Activated CD4-positive, CD25-positive, alpha-beta regulatory T cell treated with anti-CD3 and anti-CD28 coated beads, Interleukin-2, amount 50 U/mL, for 24 hours (primary cell): ENCODE measurements at places on chromosomes 3 and 15.
A peak's percentile ranks its signal among the peaks of the same experiment; 100 is the strongest.

GRCh38 chr3:72488738-72489035 is 359.6 kb downstream of the SHQ1 start:
- no peak for ATAC-seq

DNA sequence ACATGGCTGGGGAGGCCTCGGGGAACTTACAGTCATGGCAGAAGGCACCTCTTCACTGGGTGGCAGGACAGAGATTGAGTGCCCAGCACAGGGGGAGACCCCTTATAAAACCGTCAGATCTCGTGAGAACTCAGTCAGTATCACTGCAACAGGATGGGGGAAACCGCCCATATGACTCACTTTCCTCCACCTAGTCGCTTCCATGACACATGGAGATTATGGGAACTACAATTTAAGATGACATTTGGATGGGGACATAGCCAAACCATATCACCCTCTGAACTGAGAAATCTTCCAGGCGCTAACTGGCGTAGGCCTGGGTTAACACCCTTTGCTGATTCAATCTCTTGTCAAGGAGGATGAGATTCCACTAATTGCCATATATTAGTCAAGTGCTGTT is 392.3 kb downstream of the FEZF2 start:
- no peak for ATAC-seq

DNA sequence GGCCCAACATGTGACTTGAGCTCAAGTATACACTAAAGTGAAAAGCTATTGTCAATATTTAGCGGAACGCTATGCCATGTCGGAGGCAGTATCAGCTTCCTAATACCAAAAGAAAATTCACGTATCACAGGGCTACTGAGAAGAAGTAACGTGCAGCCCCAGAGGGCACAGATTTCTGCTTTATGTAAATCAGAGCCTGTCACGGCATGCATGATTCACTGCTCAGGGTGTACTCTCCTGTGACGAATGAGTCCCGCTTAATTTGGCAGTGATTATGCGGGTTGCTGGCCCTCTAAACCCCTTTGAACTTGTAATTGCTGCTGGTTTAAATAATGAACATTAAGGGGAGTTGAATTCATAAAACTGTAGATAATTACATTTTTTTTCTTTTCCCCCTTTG is 85.3 kb downstream of the MEIS2 start:
- ATAC-seq, result no peak

GRCh38 chr3:97994328-97994945 is 22.2 kb upstream of the RIOX2 start:
- ATAC-seq, result no peak

DNA sequence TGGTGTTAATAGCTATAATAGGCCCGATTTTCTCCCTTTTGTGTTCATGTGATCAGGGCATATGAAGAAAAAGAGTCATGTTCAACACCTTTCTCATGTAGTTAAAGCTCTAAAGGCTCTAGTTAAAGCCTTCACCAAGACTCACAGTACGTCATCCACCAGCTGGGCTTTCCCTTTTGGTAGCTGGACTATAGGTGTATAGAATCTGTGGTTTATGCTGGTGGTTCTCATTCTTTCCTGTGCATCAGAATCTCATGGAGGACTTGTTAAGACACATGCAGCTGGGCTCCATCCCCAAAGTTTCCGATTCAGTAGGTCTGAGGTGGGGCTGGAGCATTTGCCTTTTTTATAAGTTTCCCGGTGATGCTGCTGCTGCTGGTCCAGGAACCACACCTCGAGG is 31.0 kb downstream of the CFAP91 start:
- no peak for ATAC-seq

- no peak for ATAC-seq
Measured at GRCh38 chr3:158685159-158685558, 12.7 kb upstream of the LXN start.

GRCh38 chr3:32460031-32460749 is 42.5 kb downstream of the CMTM6 start:
- peak; percentile 83 for ATAC-seq

- no peak for ATAC-seq
Measured at GRCh38 chr15:88083811-88084760, 172.5 kb downstream of the NTRK3 start.

GRCh38 chr15:34722439-34722836 is 32.4 kb downstream of the GJD2 start:
- no peak for ATAC-seq

DNA sequence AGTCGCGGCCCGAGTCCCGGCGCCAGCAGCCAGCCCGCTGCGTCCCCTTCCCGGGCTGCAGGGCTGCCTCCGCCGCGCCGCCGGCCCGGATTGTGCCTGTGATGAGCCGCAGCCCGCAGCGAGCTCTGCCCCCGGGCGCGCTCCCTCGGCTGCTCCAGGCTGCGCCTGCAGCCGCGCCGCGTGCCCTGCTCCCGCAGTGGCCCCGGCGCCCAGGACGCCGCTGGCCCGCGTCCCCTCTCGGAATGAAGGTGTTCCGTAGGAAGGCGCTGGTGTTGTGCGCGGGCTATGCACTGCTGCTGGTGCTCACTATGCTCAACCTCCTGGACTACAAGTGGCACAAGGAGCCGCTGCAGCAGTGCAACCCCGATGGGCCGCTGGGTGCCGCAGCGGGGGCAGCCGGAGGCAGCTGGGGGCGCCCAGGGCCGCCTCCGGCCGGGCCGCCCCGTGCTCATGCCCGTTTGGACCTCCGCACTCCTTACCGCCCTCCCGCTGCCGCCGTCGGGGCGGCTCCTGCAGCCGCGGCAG is 1.2 kb downstream of the CHST2 start:
- ATAC-seq, result peak; percentile 30

GRCh38 chr15:49064281-49064653 is 18.0 kb upstream of the SECISBP2L start:
- ATAC-seq, result no peak

DNA sequence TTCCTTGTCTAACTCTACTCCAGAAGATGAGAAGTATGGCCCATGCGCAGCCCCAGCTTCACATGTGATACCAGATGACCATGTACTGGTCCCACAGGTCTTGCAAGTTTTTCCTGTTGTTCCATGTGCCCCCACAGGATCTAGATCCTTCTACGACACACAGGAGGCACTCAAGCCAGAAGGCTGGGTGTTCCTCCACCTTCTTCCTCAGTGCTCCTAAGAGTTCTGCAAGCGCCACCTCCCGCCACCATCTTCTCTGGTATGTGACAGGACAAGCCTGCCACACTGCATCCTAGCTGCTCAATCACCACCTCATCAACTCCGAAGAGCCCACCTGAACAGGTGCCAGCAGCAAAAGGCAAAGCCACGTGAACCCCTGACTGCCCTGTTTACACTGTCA is 43.1 kb downstream of the XXYLT1 start:
- no peak for ATAC-seq

GRCh38 chr15:83065431-83065830 is 1.6 kb downstream of the BTBD1 start:
- no peak for ATAC-seq

DNA sequence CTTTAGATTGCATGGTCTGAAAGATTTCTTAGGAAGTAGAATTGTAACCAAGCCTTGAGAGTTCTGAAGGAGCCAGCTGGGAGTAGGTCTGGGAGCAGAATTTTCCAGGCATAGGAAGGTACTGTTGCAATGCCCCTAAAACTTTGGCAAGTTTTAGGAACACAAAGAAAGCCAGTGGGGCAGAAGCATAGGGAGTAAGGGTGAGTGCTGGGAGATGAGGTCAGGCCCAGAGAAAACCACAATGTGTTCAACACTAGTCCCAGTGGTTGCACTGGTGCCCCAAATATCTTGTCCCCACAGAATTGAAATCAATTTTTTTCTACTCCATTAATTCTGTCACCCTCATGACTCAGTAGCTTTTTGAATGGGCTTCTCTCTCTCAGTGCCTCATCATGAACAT is 120.7 kb upstream of the GALNT15 start:
- no peak for ATAC-seq

GRCh38 chr15:101137312-101137940 is 114.4 kb downstream of the CHSY1 start:
- ATAC-seq, result peak; percentile 22

- no peak for ATAC-seq
Measured at GRCh38 chr3:191345334-191345733, 15.0 kb upstream of the UTS2B start.

- no peak for ATAC-seq
Measured at GRCh38 chr15:62989366-62990055, 53.0 kb upstream of the TPM1 start.

GRCh38 chr3:178459038-178459410 is 77.2 kb upstream of the KCNMB2 start:
- ATAC-seq, result no peak

DNA sequence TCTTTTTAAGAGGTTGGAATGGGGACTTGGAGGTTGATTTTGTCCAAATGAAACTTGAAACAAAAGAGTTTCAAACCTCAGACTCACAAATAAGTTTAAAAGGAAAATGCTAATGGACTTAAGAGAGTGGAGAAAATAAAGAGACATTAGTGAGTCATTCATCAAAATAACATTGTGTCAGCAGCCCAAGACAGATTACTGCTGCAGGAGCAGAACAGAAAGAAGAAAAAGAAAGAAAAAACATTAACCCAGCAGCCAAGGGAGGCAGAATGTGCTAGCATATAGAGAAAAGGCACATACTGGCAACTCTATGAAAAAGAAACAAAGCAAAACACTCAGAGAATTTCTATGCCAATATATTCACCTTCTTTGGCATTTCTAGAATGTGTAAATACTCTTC is 42.6 kb downstream of the ADAMTS9 start:
- ATAC-seq, result no peak

GRCh38 chr3:99559196-99559595 is 79.2 kb upstream of the COL8A1 start:
- no peak for ATAC-seq

DNA sequence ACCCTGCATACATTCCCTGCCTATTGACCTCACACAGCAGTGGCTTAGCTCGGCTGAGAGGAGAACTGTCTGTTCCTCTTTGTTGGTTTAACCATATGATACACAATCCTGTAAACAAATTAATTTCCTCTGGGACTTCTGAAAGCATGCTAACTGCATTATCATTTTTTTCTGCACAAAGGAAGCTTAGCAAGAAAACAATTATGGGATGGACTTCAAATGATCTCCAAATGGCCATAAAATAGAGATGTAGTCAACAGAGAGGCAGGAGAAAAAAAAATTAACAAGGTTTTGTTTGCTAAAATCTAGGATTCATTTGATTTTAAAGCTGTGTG is 14.4 kb upstream of the TMC3 start:
- no peak for ATAC-seq

DNA sequence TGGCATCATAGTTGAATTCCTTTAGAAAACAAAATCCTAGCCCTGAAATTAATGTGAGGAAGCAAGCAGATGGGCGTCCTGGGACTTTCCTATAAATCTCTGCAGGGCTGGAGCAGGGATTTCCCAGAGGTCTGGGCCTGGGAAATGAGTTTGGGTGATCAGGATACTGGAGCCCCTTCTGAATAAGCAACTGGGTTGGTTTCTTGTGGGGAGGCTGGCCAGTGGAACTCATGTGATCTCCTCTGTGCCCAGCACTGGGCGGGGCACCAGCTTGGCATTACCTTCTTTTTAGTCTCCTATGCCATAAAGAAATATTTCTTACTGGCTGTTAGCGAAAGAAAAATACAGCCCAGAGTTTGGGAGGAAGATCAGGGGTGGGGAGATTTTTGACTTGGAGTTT is 1.7 kb downstream of the THSD4 start:
- no peak for ATAC-seq

DNA sequence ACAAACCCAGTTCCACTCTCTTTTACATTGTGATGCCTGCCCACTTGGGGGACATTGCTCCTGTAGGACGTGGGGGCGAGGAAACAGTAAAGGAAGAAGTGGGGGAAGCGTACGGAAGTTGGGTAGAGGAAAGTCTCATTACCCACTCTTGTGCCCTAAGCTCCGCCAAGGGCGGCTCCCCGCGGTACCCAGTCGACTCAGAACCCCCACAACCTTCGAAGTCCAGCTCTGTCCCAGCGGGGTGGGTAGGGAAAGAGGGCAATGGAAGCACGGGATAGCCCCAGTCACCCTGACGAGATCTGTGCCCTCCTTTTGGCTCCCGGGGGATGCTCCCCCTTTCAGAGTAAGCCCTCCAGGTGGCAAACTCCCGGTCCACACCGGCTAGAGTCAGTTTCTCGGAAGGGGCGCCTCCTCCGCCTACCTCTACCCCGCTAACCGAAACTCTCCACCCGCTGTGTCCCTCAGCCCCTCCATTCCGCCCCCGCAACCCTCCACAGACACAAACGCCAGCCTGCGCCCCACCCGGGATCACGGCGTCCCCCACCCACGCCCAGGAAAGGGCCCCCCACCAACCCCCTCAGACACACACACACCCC is 527 bp downstream of the CSNK1G1 start:
- ATAC-seq, result peak; percentile 19

DNA sequence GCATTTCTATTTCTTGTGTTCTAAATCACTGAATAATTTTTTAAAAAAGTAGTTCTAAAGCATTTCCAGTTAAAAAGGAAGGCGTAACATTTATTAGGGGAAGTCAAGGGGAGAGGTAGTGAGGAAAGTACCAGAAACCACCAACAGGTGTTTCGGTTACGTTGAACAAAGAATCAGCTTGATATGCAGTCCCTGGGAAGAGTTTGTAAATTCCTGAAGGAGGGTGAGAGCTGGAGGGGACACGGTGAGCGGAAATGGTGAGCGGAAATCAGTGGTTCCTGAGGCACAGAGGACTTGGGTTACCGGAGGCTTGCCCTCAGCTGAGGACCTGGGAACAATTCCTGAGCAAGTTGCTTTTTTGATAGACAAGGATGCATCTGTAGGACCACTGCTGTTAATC is 17.8 kb downstream of the MAP2K1 start:
- ATAC-seq, result no peak
